ENCODE measurements at places on chromosomes 4 and X. TPM values are rescaled to one million over a fixed set of nuclear protein-coding genes. Genes with fewer than 3 reads are reported as not detected.

Gene GIMD1
- 0.49 TPM for total RNA-seq

Gene TEX13B
- total RNA-seq, result not detected

Gene APBB2
- 112 TPM for total RNA-seq

Gene IL21
- total RNA-seq, result not detected

Gene FRAS1
- total RNA-seq, result 23.5 TPM

Gene SUV39H1
- total RNA-seq, result 4.3 TPM

Gene BLOC1S4
- total RNA-seq, result 11.9 TPM

Gene ADH4
- total RNA-seq, result not detected

Gene TMSB15B
- 12.9 TPM for total RNA-seq

Gene RBM47
- total RNA-seq, result 18.8 TPM

Gene VSIG4
- total RNA-seq, result 10.9 TPM

Gene SYP
- 152 TPM for total RNA-seq

Gene ANK2
- total RNA-seq, result 342 TPM

Gene STBD1
- 6.3 TPM for total RNA-seq

Gene CT45A1
- total RNA-seq, result not detected

Gene MSX1
- total RNA-seq, result 4.1 TPM

Gene UGT2A1
- total RNA-seq, result not detected

Gene F11
- 0.44 TPM for total RNA-seq

Gene PPBP
- total RNA-seq, result 17.5 TPM

Gene GLUD2
- total RNA-seq, result 3.7 TPM

Gene USP51
- 9.1 TPM for total RNA-seq

Gene ARMCX4
- 23.3 TPM for total RNA-seq

Gene PDGFRA
- 158 TPM for total RNA-seq

Gene RHOXF2
- total RNA-seq, result not detected

Gene AKAP4
- not detected for total RNA-seq

Gene ZFP92
- 0.60 TPM for total RNA-seq

Gene MAOB
- total RNA-seq, result 4.5 TPM

Gene SASH3
- 1.4 TPM for total RNA-seq

Gene MAGEA8
- not detected for total RNA-seq

Gene APLN
- total RNA-seq, result 2.8 TPM

Gene CFI
- total RNA-seq, result 44.0 TPM

Gene KLF3
- total RNA-seq, result 41.8 TPM

Gene UNC5C
- 17.3 TPM for total RNA-seq

Gene DOCK11
- total RNA-seq, result 21.0 TPM

Gene DDX53
- total RNA-seq, result not detected

Gene DAPP1
- total RNA-seq, result 3.1 TPM

Gene CLCN5
- 20.7 TPM for total RNA-seq

Gene SRPK3
- total RNA-seq, result 6.9 TPM

Gene NAP1L3
- 48.2 TPM for total RNA-seq

Gene SSX3
- total RNA-seq, result not detected

Gene KCTD8
- total RNA-seq, result 9.3 TPM

Gene TLR2
- 8.7 TPM for total RNA-seq

Gene SLC16A2
- 17.8 TPM for total RNA-seq

Gene THAP6
- 61.0 TPM for total RNA-seq

Gene ASMT
- 1.2 TPM for total RNA-seq

Gene TCEAL7
- 71.6 TPM for total RNA-seq

Gene BEX2
- 48.4 TPM for total RNA-seq

Gene SPANXB1
- total RNA-seq, result not detected

Gene ARMCX2
- total RNA-seq, result 87.9 TPM

Gene SLC9B1
- 6.9 TPM for total RNA-seq

Gene PPP4R3C
- total RNA-seq, result not detected

Gene HPGD
- total RNA-seq, result 11.9 TPM

Gene IL15
- 2.4 TPM for total RNA-seq

Gene CPLX1
- 9.2 TPM for total RNA-seq

Gene CTSO
- total RNA-seq, result 30.5 TPM

Gene FABP2
- not detected for total RNA-seq

Gene SSX2
- total RNA-seq, result not detected

Gene PLAC1
- not detected for total RNA-seq

Gene IL3RA
- total RNA-seq, result 4.8 TPM

Data from camera-type eye (tissue), 1 donor.